ENCODE measurements at places on chromosomes 6 and 20. TPM values are rescaled to one million over a fixed set of nuclear protein-coding genes. Genes with fewer than 3 reads are reported as not detected.
A peak's percentile ranks its signal among the peaks of the same experiment; 100 is the strongest.

DNA sequence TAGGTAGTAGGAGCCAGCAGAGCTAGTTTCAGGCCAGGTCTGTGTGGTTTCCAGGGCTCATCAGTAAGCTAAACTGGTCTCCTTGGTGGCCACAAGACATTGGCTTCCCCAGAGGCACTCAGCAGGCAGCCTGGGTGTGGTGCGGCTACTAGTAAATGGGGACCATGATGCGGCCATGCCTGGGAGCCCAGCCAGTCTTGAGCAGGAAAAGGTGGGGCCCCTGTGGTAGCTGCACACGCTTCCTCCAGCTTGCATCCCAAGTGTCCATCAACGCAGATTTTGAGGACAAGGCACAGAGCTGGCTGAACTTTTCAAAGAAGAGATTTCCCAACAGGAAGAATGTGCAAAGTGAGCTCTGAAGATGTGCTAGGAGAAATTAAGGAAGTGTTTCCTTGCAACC lies 107.4 kb upstream of the NAA20 start:
- no peak overlapping the region for H3K4me3 ChIP-seq
- no peak for DNase-seq
- H3K27me3 ChIP-seq: no peaks in the 10 kb centered on the region
- no peak overlapping the region for H3K27ac ChIP-seq

ACTL10 gene
- total RNA-seq: 2.4 TPM

DNA sequence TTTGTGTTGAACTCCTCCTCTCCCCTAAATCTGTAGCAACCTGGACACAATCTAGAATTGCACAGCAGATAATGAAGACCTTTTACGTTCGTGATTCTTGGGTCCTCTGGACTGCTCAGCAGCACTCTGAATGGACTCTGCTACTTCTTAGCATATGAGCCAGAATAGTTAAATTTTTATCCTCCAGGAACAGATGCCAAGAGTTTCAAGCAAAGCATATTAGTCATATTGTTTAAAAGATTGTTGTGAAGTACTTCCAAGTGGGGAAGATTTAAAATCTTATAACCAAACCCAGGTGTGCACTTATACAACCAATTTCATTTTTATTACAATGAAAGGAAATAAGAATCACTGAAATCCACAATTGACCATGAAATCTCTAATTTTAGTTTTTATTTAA lies 118.9 kb upstream of the EXOC2 start:
- DNase-seq: no peak
- no peaks in the 10 kb centered on the region for H3K36me3 ChIP-seq

DNA sequence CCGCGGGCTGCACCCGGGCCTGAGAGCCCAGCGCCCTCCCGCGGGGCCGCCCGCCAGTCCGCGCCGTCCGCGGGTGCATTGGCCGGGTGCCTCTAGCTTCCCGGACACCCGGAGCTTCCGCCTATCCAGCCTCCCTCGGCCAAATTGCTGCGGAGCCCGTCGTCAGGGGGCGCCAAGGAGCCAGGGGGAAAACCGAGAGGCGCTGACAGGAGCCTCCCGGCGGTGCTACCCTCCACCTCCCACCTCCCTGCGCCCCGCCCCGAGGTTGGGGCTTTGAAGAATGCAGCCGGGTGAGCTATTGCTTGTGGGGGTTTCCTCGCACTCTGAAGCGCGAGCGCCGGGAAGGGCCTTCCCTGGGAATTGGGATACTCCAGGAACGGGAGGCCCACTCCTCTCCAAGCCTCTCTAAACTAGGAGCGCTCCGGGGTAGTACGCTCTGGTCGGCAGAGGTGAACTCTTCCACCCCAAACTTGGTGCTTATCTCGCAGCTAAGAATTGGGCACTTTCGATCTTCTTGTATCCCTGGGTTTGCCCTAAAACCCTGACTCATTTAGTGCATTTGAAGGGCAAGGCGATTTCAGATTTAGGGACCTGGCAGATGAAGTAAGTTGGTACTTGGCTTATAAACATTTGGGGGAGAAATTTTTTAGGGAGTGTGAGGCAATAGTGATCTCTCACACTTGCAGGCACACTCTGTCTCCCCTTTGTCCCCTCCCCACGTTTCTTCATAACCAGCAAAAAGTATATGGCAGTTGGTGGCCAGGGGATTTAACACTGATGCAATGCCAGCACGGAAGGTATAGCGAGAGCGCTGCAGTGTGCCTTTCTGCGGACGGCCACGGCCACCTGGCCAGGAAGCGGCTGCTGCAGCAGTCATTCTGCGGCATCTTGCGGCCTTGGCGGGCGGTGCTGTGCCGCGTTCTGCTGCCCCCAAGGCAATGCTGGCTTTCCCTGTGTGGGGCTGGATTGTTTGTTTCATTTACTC lies 556 bp downstream of the BEND6 start:
- peaks cover 1% of the 10 kb centered on the region for H3K4me1 ChIP-seq
- no peaks in the 10 kb centered on the region for H3K27me3 ChIP-seq
- H3K4me3 ChIP-seq: peak overlapping the region; percentile 58
- H3K36me3 ChIP-seq: no peaks in the 10 kb centered on the region
- peak overlapping the region; percentile 59 for H3K27ac ChIP-seq

DNA sequence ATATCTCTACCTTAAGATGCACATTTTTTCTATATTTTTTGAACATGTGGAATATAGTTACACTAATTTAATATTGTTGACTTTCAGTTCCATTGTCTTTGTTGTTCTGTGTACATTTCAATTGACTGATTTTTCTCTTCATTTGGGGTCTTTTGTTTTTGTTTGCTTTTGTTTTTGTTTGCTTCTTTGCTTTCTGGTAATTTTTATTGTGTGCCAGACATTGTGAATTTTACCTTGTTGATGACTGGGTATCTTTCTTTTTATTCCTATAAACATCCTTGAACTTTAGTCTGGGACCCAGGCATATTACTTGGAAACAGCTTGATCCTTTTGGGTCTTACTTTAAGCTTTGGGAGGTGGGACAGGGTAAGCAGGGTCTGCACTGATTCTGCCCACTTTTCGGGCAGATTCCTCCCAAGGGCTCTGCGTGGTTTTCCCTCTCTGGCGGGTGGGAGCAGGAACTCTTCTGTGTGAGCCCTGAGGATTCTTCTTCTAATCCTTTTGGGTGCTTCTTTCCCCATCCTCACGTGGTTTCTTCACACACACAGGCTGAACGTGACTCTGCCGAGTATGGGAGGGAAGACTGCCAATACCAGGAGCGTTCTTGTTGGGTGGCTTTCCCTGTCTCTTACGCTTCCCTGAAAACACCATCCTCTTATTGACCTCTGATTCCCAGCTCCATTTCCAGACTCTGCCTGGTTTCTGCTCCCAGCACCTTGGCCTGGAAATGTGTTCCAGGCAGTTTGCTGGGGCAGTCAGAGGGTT lies 200.5 kb downstream of the ARID1B start:
- H3K4me3 ChIP-seq: no peak overlapping the region
- no peaks in the 10 kb centered on the region for H3K27me3 ChIP-seq
- DNase-seq: no peak
- H3K27ac ChIP-seq: no peak overlapping the region
- peaks cover 4% of the 10 kb centered on the region for H3K4me1 ChIP-seq

DNA sequence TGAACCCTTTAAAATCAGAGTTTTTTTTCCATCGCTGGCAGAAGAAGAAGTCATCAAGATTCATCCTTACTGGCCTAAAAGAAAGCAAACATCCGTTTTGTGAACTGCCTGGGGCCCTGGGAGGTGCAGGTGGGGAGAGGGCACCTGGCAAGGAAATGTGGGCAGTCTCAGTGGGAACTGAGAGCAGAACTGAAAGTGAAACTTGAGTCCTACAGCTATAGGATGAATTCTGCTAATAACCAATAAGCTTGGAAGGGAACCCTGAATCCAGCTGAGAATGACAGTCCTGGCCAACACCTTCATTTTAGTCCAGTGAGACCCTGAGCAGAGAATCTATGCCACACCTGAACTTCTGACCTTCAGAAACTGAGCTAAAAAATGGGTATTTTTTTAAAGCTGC lies 130.1 kb upstream of the ASCC3 start:
- H3K27ac ChIP-seq: no peak overlapping the region
- no peaks in the 10 kb centered on the region for H3K27me3 ChIP-seq
- no peak overlapping the region for H3K4me3 ChIP-seq
- H3K36me3 ChIP-seq: no peaks in the 10 kb centered on the region

DNA sequence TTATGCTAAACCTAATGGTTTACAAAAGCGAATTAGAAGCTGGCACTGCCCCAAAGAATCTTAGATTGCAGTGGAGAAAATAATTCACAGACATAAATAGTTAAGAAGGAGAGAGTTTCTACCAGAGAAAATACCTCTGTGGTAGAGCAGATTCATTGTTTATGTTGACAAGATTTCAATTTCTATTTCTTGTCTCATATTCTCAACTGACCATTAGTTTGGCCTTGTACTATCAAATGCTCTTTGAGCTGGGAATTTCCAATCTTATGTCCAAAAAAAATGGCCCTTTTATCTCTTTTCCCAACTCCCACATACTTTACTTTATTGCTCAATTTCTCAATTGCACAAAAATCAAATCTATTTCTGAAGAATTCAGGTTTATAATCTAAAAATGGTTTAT lies 804.1 kb upstream of the CITED2 start:
- H3K27ac ChIP-seq: no peak overlapping the region
- no peaks in the 10 kb centered on the region for H3K36me3 ChIP-seq
- peaks cover 7% of the 10 kb centered on the region for H3K4me1 ChIP-seq
